Activated CD8-positive, alpha-beta memory T cell treated with anti-CD3 and anti-CD28 coated beads for 48 hours (primary cell): ENCODE measurements at places on chromosomes 4 and X.
A peak's percentile ranks its signal among the peaks of the same experiment; 100 is the strongest.

DNA sequence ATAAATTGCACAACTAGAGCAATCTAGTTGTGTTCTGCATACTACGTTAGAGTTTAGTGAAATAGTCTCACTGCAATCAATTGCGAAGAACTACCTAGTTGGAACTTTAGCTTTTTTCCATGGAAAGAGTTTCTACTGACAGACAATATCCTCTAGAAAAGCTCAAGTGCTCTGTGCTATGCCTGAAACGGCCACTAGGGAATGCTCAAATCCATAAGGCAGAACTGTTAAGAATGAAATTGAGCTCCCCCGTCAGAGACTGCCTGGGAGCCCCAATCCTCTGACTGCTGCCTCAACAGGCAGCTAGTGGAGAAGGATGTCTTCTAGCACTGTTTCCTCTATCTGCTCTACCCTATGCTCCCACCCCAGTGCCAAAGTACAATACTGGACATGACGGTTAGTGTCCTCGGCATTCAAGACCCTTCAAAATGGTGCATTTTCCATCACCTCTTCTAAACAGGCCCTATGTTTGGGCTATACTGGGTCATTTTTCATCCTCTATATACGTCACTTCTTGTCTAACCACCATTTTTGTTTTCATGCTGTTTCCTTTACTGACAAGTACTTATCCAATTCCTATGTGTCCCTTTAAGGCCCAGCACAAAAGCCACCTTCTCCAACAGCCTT is 35.3 kb downstream of the FRMD7 start:
- peak; percentile 4 for DNase-seq

- DNase-seq, result no peak
These were observed 247.7 kb downstream of the AFAP1 start for GRCh38 chr4:7691982-7692381.

- no peak for DNase-seq
These were observed 10.9 kb upstream of the GATB start for GRCh38 chr4:151771664-151772063.

GRCh38 chrX:69107231-69107739 is 58.0 kb downstream of the PJA1 start:
- no peak for DNase-seq

GRCh38 chr4:4855301-4856070 is 4.0 kb upstream of the MSX1 start:
- no peak for DNase-seq

DNA sequence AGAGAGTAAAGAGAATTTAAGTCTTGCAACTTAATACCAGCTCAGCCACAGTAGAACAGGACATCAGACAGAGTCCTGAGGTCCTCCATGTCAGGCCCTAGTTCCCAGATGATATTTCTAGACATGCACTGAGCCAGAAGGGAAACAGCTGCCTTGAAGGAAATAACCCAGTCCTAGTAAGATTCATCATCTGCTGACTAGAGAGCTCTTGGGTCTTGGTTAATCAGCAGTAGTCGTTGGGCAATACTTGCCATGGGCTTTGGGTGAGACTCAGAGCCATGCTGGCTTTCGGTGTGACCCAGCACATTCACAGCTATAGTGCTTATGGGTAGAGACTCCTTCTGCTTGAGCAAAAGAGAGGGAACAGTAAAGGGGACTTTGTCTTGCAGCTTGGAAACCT is 379.1 kb downstream of the AR start:
- no peak for DNase-seq

GRCh38 chr4:158376106-158376840 is 145.4 kb upstream of the RXFP1 start:
- DNase-seq, result no peak

- no peak for DNase-seq
These were observed 78.7 kb downstream of the WDFY3 start for GRCh38 chr4:84887824-84888223.

DNA sequence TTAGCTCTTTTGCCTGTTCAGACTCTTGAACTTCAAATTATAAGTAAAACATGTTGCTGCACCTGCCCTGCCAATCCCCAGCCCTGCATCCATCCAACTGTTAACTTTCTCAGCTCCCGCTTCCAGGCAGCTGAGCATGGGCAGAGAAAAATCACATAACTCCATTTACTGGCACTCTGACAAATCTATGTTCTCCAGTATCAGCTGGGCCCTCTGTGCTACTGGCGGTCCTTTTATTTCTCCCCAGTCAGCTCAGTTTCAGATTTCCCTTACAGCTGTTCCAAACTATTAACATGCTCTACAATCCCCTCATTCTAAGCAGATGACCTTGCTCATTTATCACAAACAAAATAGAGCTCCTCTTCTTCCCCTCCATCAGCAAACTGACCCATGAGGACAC is 240.4 kb upstream of the TET2 start:
- no peak for DNase-seq

GRCh38 chr4:85617202-85617601 is 142.3 kb downstream of the ARHGAP24 start:
- DNase-seq, result no peak

DNA sequence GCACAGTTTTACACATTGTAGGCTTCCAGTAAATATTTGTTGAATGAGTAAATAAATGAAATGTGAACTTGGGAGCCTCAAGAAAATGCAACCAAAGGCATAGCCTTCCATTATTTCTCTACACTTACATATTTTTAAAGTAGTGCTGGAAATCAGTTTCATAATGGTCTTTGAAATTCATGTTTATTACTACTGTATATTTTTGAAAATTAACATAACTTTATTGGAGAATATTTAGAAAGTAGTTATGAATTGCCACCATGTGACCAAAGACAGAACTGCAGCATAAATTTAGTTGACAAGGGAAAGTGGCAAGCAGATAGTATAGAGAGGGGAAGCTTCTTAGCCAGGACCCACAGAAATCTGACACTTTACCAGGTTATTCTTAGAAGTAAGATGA is 6.4 kb downstream of the TCEAL8 start:
- no peak for DNase-seq

DNA sequence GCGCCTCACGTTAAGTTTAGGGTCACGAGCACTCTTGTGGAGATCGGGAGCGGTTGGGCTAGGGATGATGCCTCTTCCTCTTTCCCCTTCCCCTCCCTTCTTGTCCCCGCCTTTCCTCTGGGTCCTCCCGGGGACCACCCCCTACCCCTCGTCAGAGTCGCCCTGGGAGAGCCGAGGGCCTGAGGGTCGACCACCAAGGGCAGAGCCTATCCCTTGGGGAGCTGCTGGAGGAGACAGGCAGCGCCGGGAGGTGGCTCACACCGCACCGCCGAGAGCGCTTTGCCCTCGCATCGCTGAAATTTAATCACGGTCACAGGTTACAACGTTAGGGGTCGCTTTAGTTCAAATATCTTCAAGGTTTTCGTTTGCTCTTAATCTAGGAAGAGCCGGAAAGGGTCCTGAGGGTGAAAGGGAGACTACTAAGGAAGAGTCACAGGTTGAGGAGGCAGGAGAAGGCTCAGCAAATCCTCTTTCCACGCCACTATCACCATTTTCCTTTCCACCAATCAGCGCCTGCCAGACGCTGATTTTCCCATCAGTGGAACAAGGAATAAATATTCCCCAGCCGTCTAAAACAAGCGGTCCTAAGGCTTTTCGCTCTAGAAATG is 528 bp upstream of the SNCA start:
- DNase-seq, result no peak

DNA sequence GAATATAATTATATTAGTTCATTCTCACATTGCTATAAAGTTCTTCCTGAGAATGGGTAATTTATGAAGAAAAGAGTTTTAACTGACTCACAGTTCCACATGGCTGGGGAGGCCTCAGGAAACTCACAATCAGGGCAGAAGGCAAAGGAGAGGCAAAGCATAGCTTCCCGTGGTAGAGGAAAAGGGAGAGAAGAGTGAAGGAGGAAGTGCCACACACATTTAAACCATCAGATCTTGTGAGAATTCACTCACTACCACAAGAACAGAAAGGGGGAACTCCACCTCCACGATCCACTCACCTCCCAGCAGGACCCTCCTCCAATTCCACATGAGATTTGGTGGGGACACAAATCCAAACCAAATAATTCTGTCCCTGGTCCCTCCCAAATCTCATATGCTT is 773.4 kb upstream of the INTU start:
- DNase-seq, result no peak

- DNase-seq, result no peak
These were observed 5.3 kb upstream of the SHISA3 start for GRCh38 chr4:42391981-42392380.

DNA sequence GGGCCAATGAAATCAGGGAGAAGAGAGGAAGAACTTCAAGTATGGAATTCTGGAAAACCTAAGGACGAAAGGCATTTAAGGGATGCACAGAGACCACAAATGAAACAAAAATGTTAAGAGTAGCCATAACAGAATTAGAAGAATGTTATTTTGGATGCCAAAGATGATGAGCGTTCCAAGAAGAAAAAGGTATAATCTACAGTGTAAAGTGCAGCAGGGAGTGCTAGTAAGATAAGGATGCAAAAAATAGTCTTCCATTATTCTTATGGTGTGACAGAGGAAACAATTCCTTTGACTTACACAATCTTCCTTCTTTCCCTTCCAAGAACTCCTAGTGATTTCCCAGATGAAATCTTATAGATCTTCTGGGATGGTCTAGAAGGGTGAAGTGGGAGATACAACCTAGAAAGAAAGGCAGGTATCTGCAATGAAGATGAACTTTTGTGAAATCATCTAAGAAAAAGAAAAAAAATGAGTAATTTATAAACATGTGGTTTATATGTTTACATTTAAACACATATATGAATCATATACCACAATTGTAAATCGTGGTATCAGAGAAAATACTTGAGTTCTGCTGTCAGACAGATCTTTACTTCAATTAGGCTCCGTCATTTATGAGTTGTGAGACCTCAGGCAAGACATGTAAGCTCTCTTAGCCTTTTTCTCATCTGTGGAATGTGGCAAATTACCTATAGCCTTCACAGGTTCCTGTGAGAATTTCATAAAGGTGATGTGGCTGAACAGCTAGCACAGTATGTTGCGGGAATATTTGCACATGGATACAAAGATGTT is 8.1 kb downstream of the MORF4L2 start:
- no peak for DNase-seq

- DNase-seq, result no peak
These were observed 49.0 kb downstream of the CRMP1 start for GRCh38 chr4:5843573-5844530.

GRCh38 chr4:87865960-87866598 is 33.3 kb downstream of the MEPE start:
- DNase-seq, result no peak

- DNase-seq, result no peak
These were observed 29.0 kb downstream of the SGMS2 start for GRCh38 chr4:107853444-107854355.

GRCh38 chr4:52833941-52834525 is 28.1 kb upstream of the RASL11B start:
- no peak for DNase-seq

DNA sequence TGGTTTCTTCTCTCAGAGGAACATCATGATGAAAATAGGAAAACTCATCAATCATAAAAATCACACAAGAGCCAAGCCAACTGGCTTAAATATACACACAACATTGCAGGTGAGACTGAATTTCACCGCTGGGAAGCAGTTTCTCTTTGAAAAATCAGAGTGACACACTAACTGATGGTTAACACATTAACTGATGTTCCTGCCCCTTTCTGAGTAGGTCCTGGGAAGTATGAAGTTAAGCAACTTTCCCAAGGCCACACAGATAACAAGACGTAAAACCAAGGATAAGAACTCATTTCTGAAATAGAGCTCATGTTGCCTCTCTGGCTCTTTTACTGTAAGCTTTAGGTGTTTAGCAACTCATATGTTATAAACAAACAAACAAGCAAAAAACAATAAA is 813.7 kb upstream of the HS3ST1 start:
- DNase-seq, result no peak

GRCh38 chr4:98939892-98940298 is 11.0 kb upstream of the EIF4E start:
- no peak for DNase-seq

GRCh38 chr4:69649207-69649606 is 3.8 kb downstream of the UGT2A1 start:
- DNase-seq, result no peak

- no peak for DNase-seq
These were observed 179.7 kb upstream of the PRPS2 start for GRCh38 chrX:12611471-12611870.

DNA sequence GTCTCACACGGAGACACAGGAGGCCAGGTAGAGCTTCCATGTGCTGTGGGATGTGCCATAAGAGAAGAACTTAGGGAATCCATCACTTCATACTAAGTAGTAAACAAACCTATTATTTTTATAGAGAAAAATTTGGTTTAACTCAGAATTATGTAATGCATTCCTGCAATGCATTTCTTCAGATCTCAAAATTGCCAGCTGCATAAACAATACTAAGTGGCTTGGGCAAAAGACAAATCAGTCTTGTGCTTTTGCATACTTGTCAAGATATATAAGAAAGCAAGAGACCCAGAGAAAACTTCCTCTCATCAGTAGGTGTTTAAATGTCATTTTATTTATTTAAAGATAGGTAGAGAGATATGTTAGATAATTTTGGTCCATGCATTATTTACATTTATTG is 382.1 kb upstream of the CTSO start:
- no peak for DNase-seq
